ENCODE measurements at places on chromosomes 11 and 22.
A peak's percentile ranks its signal among the peaks of the same experiment; 100 is the strongest.

GRCh38 chr11:130237282-130238006 is 77.3 kb downstream of the ZBTB44 start:
- DNase-seq: no peak

DNA sequence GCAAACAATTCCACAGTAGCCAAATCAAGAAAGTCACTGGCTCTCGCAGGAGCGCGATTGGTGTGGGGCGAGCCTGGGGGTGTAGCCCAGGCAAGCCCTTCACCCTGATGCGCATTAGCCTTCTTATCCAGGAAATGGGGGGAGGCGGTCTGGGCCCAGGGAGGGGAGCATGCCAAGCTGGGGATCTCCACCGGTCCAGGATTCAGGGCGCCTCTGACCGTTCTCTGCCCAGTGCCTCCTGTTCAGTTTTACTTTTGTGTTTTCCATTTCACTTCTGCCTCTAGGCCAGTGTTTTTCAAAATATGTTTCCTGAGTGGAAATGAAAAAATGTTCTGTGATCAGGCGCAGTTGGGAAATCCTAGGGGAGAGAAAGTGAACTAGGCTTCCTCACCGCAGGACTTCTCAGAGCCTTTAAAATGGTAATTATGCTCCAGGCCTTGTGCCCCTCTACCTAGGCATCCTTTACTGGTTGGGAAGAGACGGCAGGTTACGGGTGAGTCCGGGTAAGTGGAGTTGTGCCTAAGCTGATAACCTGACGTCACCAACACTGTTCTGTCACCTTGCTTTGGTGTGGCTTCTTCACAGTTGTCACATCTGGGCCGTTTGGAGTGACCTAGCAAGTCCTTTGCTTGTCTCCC is 18.4 kb downstream of the LRP5 start:
- DNase-seq: no peak

DNA sequence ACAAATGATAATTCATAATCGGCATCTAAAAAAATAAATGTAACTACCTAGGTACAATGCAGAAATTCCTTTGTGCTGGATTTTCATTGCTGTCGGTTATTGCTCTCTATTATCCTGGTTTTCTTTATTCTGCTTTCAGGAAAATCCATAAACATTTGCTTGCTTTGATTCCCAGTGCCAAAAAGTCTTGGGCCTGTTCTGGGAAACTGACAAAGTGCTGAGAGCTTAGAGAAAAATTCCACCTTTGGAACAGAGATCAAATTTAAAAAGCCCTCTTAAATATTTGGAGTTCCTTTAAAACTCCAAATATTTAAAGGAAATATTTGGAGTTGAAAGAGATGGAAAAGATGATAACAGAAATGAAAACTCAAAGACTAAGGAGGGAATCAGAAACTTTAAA is 87.3 kb upstream of the ZBED5 start:
- no peak for DNase-seq

DNA sequence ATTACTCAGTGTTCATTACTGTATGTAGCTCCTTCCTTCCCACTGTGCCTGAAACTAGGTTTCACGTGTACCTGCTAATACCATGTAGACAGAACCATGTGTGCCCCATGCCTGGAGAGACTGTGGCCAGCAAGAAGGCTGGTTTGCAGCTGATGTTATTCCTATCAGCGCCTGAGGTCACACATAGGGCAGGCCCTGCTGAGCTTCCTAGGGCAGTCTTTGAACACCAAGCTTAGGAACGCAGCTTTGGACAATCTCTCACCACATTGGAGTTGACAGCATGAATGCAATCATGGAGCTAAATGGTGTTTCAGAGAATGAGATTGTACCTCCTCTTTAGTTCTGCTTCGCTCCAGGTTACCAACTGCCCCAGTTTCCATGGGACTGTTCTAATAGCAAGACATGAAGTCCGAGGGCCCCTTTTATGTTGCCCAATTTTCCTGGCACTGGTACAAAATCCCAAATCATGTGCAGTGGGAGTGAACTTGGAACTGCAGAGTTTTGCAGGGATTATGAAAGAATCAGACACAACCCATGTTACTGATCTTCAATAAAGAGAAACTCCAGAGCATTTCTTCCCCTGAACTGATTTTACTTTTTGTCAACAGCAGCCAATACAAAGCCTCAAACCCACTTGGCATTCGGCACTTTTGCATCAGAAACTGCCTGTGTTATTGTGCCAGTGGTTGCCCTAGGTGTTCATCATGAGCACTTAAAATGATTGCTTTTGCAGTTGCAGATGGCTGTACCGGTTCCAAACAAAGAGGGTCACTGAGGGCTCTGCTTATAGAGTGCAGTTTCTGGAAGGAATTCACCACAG is 154.2 kb upstream of the TTC12 start:
- DNase-seq: no peak

DNA sequence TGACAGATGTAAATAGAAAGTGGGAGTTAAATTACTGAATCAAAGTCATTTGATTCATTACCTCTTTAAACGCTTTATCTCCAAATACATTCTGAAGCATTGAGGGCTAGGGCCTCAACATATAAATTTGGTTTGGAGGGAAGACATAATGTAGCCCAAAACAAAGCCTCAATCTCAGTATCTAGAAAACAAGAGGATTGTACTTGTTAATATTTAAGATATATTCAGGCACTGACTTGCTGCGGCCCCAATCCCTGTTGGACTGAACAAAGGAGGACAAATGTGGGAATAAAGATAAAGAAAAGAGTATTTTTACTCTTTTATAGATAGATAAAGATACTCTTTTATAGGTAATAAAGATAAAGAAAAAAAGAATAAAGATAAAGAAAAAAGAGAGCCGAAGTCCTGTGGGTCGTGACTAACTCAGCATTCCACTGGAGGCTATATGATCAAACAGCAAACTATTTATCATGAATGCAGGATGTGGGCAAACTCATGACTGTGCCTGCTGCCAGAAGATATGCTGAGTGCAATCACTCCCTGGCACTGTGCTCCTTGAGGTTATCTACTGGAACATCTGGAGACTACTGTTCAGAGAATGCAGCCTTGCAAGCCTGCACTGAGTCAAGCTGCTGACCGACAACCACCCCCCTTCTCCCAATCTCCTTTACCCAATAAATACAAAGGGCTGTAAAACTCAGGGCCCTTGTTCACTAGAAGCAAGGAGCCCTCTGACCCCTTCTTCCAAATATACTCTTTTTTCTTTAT is 6.9 kb downstream of the OR10V1 start:
- DNase-seq: no peak

GRCh38 chr22:45504373-45505341 is 2.0 kb downstream of the FBLN1 start:
- no peak for DNase-seq

- DNase-seq: peak; percentile 54
These were observed 106.8 kb downstream of the ABTB2 start for GRCh38 chr11:34250732-34251588.

GRCh38 chr11:11284481-11284880 is 68.6 kb downstream of the CSNK2A3 start:
- no peak for DNase-seq

- no peak for DNase-seq
These were observed 6.3 kb downstream of the NRXN2 start for GRCh38 chr11:64716473-64717267.

GRCh38 chr11:101862391-101863233 is 52.2 kb upstream of the CEP126 start:
- no peak for DNase-seq

DNA sequence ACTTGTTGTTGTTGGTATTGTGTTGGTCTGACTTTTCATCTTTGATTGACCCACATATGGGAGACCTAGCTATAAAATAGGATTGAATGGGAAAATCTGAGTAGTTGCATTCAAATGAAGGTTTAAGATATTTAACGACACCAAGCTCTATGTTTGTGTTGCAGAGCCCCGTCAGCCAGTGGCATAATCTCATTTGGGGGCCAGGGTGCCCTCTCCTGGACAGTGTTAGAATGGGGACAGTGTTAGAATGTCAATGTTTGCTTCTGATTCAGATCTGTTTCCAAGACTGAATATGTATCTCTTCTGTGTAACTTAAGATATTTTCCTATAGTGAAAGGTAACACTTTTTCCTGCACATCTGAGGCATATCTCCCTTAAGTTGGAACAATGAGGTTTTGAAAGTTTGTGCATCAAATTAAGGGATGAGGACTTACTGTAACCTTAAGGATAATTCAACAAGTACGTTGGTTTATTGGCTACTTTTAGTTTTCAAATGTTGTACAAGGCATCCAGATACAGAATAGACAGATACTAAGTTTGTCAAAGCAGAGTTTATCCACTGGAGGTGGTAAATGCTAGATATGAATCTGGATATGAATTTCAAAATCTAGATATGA is 5.3 kb upstream of the OR52M1 start:
- DNase-seq: peak; percentile 1
